ENCODE measurements at places on chromosomes 11 and 22. TPM values are rescaled to one million over a fixed set of nuclear protein-coding genes. Genes with fewer than 3 reads are reported as not detected.

Gene LRRC75B
- 30.7 TPM for total RNA-seq

- peak; percentile 60 for DNase-seq
These were observed 22.9 kb upstream of the SLC22A12 start for GRCh38 chr11:64568041-64568571.

GRCh38 chr22:20864186-20864908, 5.5 kb downstream of the SNAP29 start:
- DNase-seq = no peak

Gene TMPRSS5
- 1.5 TPM for total RNA-seq

GRCh38 chr11:122115524-122116379, at the start of gene BLID:
BLID (minus strand) TSS chr11:122116215; CDS start chr11:122115922, 293 bp downstream.
- peak; percentile 89 for DNase-seq

DNA sequence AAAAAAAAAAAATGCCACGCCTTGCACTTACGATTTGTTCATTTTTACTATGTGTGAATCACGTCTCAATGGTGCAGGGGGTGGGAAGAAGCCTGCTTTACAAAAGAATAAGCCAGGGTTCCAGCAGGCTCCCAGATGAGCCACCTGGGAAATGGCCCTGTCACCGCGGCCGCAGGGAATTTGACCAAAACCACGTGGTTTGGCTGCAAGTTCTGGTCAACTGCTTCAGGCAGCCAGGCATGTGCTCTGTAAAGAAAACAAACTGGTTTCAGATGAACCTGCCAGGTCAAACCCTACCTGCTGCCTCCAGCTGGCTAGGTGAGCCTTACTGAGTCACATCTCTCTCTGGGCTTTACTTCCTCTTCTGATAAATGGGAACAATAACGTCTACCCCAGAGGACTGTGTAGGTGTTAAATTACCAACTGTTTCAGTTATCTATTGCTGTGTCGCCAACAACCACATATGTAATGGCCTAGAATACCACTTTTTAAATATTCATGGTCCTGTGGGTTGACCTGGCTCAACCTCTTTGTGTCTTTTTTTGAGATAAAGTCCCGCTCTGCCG, 30.5 kb upstream of the GCAT start:
- no peak for DNase-seq

Gene FJX1
- total RNA-seq = 17.5 TPM

- no peak for DNase-seq
These were observed 48.9 kb downstream of the FAR1 start for GRCh38 chr11:13717331-13717730.

DNA sequence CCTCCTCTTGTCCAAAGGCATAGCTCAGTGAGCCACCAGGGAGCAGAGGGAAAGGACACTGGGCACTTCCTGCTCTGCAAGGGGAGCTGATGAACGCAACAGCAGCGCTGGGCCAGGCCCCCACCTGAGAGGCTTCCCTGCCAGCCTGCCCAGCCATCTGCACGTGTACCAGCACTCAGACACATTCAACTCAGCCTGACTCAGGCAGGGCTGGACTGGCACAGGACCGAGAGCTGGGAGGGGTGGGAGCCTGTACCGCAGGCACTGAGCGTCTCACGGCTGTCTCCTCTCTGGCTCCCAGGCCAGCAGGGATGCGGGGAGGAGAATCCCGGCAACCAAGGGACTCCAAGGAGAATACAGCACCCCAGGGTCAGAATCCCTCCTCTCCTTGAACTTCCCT, 411.8 kb downstream of the CTTN start:
- DNase-seq = no peak

GRCh38 chr11:44808053-44808753, 81.4 kb downstream of the TSPAN18 start:
- DNase-seq = no peak

DNA sequence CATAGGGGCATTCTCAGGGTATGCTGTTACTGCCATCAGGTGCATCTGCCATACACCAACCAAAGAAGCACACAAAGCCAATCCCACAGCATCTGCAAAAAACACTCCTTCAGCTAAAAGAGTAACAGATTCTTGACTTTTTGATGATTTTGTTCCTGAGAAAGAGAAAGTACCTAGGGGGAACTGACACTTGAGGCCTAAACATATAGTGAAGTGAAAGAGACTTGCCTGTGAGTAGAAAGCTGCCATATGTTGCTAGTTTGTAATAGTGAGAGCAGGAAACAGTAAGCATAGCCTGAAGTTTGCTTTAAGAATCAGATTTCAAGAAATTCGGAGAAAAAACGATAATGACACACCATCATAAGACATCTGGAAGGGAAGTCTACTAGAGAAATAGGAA, 97.9 kb upstream of the CTSC start:
- no peak for DNase-seq

Gene ARHGAP42
- total RNA-seq = 131 TPM

- no peak for DNase-seq
These were observed 27.9 kb downstream of the FAM83F start for GRCh38 chr22:40022536-40023240.

DNA sequence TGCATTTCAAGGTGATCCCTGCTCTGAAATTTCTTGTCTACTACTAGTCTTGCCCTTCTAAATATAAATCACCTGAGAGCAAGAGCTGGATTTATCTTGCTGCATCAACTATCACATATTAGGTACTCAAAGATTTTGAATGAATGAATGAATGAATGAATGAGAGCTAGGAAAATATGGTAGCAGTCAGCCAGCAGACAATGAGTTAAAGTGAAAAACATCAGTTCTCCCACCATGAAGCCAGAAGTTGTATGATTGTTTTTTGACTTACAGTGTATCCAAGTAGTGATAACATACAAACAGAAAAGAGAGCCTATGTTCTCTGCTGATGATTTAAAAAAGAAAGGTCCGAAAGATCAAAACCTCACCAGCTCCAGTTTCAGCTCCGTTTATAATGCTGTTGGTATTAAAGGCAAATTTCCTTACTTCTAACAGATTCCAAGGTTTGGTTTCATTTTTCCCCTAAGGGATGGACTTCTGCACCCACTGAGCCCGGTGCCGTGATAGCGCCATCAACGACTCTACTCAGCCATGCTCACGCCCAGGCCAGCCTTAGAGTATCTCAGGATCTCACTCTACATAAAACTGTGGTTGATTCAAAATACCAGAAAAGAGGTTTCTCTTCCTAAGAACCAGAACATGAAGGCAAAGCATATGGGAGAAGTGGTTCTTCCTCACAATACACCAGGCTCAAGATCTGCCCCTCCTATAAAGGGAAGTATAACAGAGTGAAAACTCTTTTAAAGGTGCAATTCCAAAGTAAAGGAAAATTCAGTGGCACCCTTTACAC, 92.0 kb downstream of the SGSM3 start:
- DNase-seq = no peak
